Stimulated activated CD8-positive, alpha-beta memory T cell treated with anti-CD3 and anti-CD28 coated beads, Interleukin-4, amount 100 ng/mL, for 1 hour (primary cell): ENCODE measurements at places on chromosomes 2 and 18.

GRCh38 chr2:136505462-136505861 is 259.9 kb upstream of the THSD7B start:
- no peak for DNase-seq

GRCh38 chr2:39494784-39495251 is 57.7 kb upstream of the MAP4K3 start:
- DNase-seq, result no peak

DNA sequence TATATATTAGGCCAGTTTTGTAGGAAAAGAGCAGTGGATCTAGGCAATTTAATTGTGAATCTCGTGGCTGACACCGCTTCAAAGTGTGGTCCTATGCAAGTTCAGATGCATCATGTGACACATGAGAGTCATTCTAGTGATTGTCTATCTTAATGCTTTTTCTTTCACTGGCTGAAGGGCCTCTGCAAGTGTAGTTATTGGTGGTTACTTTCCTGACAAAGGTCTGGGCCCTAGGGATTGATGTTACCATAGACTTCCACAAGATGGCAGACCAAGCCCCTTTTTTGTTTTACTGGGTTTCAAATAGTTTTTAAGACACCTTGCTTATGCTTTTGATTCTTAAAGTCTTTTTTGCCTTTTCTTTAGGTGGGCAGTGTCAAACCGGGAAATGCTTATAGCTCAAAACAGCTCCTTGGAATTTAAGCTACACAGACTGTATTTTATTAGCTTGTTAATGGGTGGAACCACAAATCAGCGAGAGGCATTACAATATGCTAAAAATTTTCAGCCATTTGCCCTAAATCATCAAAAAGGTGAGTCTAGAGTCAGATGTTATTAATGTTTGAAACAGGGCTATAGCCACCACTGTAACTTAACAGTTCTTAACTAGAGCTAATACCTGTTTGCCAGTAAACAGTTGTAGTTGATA is 25.9 kb downstream of the CD8A start:
- no peak for DNase-seq

DNA sequence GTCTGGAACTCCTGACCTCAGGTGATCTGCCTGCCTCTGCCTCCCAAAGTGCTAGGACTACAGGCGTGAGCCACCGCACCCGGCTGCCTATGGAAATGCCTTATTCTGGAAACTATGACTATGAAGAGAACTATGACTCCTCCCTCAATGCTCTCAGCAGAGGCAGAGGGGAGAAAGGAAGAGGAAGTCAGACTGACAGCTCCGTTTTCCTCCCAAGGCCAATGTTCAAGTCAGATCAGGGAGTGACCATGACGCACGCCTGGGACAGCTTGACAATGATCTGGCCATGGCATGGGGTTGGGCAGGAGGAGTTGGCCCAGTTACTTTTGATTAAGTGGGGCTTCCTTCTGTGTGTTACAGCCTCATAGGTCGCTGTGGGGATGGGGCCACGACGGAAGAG is 44.3 kb upstream of the MRPL33 start:
- DNase-seq, result no peak

DNA sequence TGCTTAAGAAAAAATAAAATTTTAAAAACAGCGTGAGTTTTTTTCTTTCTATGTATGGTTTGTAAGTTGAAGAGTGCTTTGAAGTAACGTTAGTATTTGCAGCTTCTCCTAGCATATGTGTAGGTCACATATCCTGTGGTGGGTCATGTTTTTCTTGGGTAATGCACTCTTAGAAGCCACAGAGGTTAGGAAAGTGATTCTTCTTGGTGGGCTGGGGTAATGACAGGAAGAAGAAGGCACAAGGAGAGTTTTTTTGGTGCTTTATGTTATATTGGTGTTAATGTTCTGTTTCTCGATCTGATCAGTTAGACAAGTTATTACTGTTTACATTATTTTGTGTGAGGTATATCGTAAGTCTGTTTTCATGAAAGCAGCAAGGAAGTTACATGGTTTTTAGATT is 109.0 kb downstream of the ICA1L start:
- DNase-seq, result no peak

- no peak for DNase-seq
Observed at GRCh38 chr2:113863144-113863543, 26.7 kb upstream of the ACTR3 start.

GRCh38 chr2:216425008-216425787 is 12.9 kb downstream of the SMARCAL1 start:
- DNase-seq, result no peak

DNA sequence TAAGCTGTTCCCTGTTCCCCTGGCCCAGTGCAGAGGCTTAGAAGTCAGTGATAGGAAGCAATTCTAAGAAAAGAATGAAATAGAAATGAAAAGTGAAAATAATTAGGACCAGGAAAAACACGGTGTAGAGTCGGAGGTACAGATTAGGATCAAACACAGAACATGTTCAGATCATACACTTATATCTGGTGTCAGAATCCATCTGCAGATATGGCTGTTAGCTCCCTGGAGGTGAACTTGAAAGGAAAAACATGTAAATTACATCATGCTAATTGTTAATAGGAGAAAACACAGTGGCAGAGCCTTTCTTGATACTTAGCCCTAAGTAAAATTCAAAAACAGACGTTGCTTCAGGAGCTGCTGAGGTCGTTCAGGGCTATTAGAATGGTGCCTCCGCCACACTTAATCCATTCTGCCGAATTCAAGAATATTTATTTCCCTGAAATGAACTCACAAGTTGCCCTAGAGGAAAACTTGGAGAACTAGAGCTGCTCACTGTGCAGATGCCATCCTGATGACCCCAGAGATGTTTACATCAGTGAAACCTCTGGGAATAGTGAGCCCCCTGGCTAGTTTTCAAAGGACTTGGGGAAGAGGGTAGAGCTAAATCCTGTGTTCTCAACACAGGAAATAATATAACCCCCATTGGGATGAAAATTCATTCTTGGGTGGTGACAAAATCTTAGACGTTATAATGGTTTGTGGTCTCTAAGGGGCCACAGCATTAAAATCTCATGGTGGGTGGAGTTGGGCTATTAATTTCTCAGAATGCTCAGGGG is 27.5 kb downstream of the LPIN1 start:
- DNase-seq, result no peak

DNA sequence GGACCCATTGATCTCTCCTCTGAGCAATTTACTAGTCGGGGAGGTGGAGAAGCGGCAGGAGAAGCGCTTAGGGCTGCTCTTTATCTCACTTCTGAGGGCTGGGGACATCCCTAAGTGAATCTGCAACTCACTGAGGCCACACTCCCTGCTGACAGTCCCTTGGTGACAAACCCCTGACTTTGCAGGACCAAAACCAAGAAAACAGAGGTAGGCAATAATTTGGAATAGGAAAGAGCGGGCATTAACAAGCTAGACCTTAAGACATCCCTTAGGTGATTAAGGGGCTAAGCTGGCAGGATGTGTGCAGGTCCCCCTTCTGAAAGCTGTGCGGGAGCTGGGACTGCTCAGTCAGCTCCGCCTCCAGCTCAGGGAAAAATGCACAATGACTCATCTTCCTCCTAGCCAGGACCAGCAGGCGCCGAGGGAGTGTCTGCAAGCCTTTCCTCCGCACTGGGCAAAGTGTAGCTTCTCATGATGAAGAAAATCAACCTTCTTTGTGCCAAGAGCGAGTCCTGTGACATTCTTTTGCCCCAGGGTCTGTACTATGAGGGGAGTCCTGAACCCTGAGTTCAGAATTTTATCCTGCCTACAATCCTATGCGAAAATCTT is 63.3 kb downstream of the BOD1L2 start:
- no peak for DNase-seq

GRCh38 chr18:77250926-77251729 is 1.5 kb downstream of the GALR1 start:
- no peak for DNase-seq

- DNase-seq, result no peak
Observed at GRCh38 chr18:67864677-67865340, 348.3 kb upstream of the DSEL start.

GRCh38 chr2:54456362-54456611 is 160 bp downstream of the SPTBN1 start:
- no peak for DNase-seq

DNA sequence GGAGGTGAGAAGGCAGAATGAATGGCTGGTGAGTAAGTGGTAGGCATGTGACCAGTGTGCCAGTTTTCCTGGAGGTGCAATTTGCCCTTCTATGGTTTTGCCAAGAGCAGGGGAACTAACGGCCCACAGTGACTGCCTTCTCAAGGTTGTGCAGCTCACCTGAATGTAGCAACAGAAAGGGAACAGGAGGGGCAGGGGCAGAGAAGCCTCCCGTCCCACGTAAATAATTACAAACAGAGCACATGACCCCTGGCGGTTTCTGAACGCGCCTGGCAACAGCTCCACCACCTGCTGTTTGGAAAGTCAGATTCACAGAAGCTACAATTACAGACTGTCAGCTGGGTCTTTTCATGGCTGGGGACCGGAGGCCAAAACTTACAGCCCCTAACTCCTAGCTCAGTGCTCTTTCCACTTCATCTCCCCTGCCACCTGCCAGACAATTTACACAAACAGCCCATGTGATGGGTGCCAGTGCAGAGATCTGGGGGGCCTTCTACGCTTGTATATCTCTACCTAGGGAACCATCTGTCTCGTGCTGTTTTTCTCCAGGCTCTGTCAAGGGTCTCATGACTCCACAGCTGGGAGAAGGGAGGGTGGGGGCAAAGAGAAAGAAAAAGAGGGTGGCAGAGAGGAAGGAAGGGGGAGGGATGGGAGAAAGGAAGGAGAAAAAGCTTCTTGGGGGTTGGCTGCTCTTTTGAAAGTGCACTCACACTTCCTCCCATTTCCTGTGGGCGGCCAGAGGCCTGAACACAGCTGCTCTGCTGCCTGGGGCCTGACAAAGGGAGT is 69.6 kb downstream of the POLR1A start:
- DNase-seq, result peak; percentile 43

DNA sequence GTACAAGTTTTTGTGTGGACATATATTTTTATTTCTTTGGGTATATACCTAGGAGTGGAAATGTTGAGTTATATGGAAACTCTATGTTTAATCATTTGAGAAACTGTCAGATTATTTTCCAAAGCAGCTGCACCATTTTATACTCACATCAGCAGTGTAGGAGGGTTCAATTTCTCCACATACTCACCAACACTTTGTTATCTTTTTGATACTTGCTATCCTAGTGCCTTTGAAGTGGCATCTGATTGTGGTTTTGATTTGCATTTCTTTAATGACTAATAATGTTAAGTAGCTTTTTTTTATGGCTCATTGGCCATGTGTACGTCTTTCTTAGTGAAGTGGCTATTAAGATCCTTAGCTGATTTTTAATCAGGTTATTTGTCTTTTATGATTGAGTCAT is 64.7 kb upstream of the SLC8A1 start:
- DNase-seq, result no peak

DNA sequence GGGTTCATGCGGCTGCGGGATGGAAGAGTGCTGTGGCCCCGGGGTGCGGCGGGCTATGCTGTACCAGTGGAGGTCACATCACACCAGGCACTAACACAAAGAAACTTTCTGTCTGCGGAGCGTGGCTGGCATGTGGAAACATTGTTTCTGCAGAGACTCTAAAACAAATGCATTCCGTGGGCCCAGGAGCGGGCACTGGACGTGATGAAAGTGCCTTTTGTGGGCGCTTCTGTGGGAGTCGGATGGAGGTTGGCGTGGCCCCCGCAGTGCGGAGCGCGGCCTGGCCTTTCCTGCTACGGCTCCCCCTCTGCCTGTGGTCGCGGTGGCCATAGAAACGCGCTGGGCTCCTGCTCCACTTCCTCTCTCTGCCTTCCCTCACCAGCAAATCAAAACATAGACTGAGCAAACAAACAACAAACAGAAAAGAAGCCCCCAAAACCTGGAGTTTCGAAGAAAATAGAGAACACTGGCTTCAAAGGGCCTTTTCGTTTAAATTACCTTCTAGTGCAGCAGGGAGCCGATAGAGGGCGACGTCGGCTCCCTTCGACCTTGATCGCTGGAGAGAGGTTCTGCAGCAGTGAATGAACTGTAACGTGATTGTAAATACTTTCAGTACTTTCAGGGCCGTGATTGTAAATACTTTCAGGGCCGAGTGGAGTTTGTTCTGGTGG is 51.4 kb downstream of the KIF5C start:
- DNase-seq, result no peak

DNA sequence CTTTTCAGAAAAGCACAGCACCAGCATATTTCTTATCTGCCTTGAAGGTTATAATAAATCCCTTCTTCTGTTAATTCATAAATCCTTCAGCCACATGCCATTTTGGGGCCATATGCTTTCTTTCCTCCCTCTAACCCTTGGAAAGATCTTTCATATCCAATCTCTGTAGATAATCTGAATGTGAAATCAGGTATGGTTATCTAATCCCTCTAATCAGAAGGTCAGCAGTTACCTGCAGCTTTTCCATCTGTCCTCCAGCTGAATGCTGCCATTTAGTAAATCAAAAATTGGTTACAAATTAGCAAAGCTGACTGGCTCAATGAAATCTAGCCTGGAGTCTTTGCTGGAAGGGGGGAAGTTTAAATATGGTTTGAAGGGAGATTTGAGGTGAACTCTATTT is 230.5 kb downstream of the PIK3C3 start:
- DNase-seq, result no peak

- no peak for DNase-seq
Observed at GRCh38 chr2:201313362-201313761, 43.8 kb downstream of the FLACC1 start.

DNA sequence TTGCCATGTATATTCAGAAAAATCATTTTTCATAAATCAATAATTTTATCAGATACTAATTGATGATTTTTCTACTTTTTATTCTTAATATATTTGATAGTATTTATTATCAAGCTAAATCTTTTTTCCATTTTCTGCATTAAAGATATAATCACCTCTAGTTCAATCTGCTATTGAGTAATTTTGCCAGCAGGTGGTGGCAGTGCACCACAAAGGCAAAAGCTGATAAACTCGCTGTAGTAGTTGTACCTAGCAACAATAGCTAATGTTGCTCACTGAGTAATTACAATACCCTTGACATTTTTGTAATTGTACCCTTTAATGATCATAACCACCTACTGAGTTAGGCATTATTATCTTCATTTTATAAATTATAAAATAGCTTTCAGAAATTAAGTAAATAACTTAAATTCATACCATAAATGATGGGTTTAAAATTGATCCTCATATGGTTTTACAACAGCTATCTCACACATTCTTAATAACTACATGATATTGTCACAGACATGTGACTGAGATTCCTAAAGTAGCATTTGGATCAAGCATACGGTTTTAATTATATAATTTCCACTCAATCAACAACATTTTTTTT is 52.0 kb upstream of the CALCRL start:
- DNase-seq, result no peak
